ENCODE measurements at places on chromosomes 3 and 15. TPM values are rescaled to one million over a fixed set of nuclear protein-coding genes. Genes with fewer than 3 reads are reported as not detected.
A peak's percentile ranks its signal among the peaks of the same experiment; 100 is the strongest.

Gene SLC9C1
- 0.48 TPM for total RNA-seq

Gene GATM
- total RNA-seq, result 17.8 TPM

Gene CCDC66
- 20.7 TPM for total RNA-seq

Gene AP3B2
- 8.0 TPM for total RNA-seq

Gene LSG1
- 43.8 TPM for total RNA-seq

Gene CLDN18
- total RNA-seq, result 7.3 TPM

Gene LRCH3
- total RNA-seq, result 49.7 TPM

Gene ZBBX
- total RNA-seq, result 1.0 TPM

Gene SEC62
- total RNA-seq, result 85.9 TPM

Gene FAM3D
- total RNA-seq, result 7.4 TPM

Gene SPATA12
- not detected for total RNA-seq

GRCh38 chr15:87638554-87639083, 617.9 kb downstream of the NTRK3 start:
- H3K36me3 ChIP-seq, result no peaks in the 10 kb centered on the region
- H3K4me1 ChIP-seq, result no peaks in the 10 kb centered on the region
- no peak overlapping the region for H3K4me3 ChIP-seq
- no peak overlapping the region for H3K27ac ChIP-seq

DNA sequence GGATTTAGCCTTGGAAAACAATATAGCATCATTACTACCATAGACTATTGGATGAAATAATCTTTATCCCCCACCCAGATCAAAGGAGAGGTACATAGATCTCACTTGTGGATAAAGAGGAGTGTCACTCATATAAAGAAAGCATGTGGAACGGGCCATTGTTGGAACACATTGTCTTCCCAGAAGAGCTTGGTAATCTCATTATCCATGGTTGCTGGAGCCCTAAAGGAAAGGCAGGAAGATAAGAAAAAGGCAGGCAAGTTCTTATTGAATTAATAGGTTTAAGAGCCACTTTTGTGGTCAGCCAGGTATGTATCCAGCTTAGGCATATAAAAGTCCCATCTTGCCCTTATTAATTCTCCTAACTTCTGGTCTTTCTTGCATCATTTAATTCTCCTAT, 659.1 kb downstream of the GRM7 start:
- no peaks in the 10 kb centered on the region for H3K27me3 ChIP-seq
- DNase-seq, result no peak

DNA sequence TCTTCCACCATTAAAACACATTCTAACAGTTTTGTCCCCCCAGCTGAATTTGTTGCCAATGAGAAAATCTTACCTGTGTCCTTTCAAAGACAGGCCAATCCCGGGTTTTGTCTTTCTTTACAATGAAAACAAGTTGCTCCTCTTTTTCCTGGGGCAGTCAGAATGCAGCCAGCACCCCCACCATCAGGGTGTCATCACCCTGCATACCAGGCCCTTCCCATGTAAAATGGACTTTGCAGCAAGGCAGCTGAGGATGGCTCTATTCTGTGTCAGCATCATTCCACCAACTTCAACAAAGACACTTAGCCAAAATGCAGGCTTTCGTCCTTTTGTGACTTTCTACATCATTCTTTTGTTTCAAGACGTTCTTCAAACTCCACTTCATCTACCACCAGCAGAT, 490.9 kb downstream of the OCA2 start:
- no peak overlapping the region for H3K4me3 ChIP-seq
- no peaks in the 10 kb centered on the region for H3K36me3 ChIP-seq
- no peak for DNase-seq
- H3K4me1 ChIP-seq, result no peaks in the 10 kb centered on the region

DNA sequence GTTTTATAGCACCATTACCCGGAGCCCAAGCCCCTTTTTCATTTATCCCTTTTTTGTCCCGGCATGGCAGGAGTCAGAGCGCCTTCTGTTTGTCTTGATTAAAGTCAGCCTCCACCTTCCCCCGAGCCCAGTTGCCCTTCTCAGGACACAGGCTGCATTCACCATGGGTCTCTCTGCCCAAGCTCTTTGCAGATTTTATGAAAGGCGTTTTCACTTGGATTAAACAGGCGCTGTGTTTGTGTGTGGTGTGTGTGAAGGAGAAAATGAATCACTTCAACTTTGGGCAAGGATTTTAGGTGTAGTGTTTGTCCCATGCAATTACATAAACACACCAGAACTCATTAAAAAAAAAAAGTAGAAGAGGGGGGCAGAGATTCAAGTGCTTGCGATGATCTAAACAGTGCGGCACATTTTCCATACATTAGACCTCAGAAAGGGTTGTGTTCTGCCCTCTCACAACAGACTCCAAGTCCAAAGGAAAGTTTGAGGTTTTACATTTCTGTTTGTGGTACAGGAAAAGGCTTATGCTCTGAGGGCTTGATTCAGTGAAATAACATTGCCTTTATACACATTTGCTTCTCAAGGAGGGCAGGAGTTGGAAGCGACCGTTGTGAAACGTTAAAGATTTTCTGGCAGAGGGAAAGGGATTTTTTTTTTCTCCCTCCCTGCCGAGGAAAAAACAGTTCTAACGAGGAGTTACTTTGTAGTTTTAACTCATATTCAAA, 14.5 kb upstream of the IL16 start:
- H3K4me1 ChIP-seq, result peaks cover 11% of the 10 kb centered on the region
- peaks cover 46% of the 10 kb centered on the region for H3K27me3 ChIP-seq
- H3K36me3 ChIP-seq, result no peaks in the 10 kb centered on the region
- no peak overlapping the region for H3K4me3 ChIP-seq
- H3K27ac ChIP-seq, result no peak overlapping the region
- DNase-seq, result no peak

DNA sequence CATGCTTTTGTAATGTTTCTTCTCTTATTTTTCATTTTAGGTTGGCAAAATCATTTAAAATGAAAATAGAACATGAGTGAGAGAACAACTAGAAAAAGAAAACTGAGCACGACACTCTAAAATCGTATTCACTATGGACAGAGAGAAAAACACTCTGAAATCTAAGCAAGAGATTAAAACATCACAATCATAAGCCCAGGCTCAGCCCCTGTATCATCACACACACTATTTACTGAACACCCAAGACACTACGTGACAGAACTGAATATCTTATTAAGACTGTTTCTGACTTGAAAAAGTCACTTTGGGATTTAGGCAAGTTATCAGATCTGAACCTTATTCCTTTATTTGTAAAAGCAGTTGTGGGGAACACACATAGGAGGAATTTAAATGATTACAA, 82.6 kb upstream of the PLXND1 start:
- no peaks in the 10 kb centered on the region for H3K27me3 ChIP-seq
- peaks cover under 1% of the 10 kb centered on the region for H3K36me3 ChIP-seq
- peak overlapping the region; percentile 89 for H3K27ac ChIP-seq
- H3K4me3 ChIP-seq, result peak overlapping the region; percentile 44

- peaks cover 3% of the 10 kb centered on the region for H3K27me3 ChIP-seq
- H3K27ac ChIP-seq, result peak overlapping the region; percentile 35
- no peak for DNase-seq
- no peak overlapping the region for H3K4me3 ChIP-seq
- no peaks in the 10 kb centered on the region for H3K4me1 ChIP-seq
- H3K36me3 ChIP-seq, result no peaks in the 10 kb centered on the region
Measured at GRCh38 chr3:51869304-51869703, 6.1 kb downstream of the IQCF5 start.

DNA sequence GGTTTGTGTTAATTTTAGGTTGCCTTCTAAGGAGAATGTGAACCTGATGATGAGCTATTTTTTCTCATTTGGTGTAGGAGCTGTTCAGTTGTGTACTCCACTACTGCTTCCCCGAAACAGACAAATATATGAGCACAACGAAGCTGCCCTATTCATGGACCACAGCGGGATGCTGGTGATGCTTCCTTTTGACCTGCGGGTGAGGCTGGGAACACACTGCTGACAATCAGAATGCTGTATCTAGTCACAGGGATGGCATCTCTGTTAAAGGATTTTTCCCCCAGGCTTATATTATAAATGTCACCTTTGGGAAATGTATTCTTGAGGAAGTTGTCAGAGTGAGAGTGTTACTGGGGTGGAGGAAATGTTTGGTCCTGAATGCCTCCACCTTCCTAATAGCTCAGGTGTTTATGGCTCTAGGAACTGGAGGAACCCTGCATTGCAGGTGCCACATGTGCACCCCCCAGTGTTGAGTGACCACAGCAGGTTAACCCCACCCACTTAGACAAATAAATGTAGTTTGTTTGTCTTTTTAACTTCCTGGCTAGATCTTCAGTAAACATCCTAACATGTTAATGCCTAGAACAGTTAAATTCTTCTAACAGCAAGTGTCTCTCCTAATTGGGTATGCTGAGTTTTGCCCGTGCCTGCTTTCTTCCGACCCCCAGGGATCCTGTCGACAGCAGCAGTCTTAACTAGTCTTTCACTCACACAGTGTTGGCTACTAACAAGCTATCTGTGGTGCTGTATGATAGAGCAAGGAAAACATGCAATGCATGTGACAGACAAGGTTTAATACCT, 35.7 kb downstream of the SRP14 start:
- H3K36me3 ChIP-seq, result peaks cover 24% of the 10 kb centered on the region
- no peak overlapping the region for H3K4me3 ChIP-seq
- H3K4me1 ChIP-seq, result peaks cover 4% of the 10 kb centered on the region
- H3K27me3 ChIP-seq, result no peaks in the 10 kb centered on the region

DNA sequence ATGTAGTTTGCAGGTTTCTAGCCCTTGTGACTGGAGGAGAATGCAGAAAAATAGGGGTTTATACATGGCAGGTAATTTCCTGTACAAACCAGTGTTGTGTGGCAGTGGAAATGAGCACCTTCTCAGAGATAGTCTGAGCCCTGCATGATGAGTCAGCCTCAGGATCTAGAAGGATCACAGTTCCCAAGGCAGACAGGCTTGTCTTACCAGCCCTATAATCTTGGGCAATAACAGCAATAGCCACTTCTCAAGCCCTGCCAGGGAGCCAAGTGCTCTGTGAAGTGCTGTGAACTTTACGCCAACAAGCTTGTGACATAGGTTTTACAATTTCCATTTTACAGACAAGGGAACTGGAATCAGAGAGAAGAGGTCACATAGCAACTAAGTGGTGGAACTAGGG, 89.4 kb downstream of the CD47 start:
- H3K36me3 ChIP-seq, result no peaks in the 10 kb centered on the region
- no peak overlapping the region for H3K27ac ChIP-seq
- H3K27me3 ChIP-seq, result no peaks in the 10 kb centered on the region

DNA sequence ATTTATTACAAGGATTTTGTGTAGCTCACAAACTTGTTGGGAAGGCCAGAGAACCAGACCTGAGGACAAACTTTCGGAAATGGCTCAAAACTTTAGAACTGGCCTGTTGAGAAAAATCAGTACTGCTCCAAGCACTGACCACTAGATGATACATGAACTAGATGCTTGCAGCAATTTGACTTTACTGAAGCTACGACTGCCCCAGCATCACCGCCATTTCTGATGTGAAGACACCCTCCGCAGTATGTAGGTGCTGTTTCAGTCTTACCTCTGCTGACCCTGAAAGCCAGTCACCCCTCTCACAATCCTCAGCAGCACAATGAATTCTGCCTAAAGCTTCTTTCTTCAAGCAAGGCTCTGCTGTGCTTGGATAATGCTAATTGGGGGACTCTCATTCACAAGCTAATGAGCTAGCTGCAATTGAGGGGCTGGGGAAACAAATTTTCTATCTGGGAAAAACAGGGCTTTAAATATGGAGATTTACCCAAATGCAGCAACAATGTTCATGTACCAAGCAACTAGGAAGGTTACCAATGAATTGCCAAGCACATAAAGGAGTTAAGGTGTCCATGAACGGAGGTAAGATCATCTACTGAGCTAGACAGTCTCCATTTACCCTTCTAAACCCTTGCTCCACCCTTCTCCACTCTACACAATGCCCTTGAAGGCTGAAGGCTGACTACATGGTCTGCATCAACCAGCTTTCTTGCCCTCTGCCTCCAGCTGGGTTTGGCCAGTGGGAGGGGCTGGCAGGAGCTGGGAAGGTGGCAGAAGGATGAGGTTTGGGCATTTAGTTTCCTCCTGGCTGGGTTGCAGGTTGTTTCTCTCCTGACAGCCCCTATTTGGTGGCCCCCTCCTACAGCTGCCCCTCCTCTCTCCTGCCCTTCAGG, 53.2 kb upstream of the FSTL1 start:
- H3K36me3 ChIP-seq, result peaks cover 1% of the 10 kb centered on the region
- H3K27ac ChIP-seq, result no peak overlapping the region
- no peaks in the 10 kb centered on the region for H3K27me3 ChIP-seq
- H3K4me1 ChIP-seq, result peaks cover 20% of the 10 kb centered on the region
- no peak for DNase-seq

- H3K4me1 ChIP-seq, result no peaks in the 10 kb centered on the region
- no peaks in the 10 kb centered on the region for H3K36me3 ChIP-seq
- H3K4me3 ChIP-seq, result no peak overlapping the region
- peaks cover 26% of the 10 kb centered on the region for H3K27me3 ChIP-seq
Measured at GRCh38 chr15:73786538-73786937, 33.4 kb upstream of the INSYN1 start.

DNA sequence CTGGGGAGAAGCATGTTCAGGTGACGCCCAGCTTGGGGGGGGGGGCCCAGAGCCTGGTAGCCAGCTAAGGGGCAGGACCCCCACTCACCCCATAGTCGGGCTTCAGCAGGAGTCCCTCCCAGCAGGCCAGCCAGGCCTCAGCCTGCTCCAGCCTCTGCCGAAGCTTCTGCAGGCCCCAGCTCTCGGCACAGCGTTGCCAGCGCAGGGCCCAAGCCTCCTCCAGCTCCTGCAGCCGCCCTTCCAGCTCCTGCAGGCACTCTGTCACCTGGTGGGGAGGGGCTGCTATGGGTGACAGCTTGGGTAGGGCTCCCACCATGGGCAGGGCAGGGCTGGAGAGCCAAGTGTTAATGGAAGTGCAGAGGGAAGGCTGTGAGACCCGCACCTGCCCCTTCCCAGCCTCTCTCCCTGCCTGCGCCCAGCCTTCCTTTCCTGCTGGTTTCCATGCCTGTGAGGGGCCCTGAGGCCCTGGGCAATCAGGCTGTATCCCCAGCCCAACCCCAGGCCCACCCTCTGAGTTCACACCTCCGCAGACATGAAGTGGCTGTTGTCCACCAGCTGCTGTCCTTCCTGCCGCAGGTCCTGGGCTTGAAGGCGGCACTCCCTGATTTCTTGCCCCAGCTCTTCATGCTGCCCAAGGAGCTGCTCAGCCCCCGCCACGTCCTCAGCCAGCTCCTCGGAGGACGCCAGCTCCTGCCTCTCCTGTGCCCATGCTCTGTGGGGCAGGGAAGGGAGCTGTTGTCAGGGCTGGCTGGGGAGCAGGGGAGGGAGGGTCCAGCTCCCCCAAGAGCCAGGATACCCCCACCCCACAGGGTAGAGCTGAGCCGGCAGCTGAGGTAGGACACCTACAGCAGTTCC, 14.3 kb downstream of the PLA2G4B start:
- no peak overlapping the region for H3K4me3 ChIP-seq
- H3K27me3 ChIP-seq, result no peaks in the 10 kb centered on the region
- no peak overlapping the region for H3K27ac ChIP-seq
- no peak for DNase-seq
- peaks cover 5% of the 10 kb centered on the region for H3K36me3 ChIP-seq
- peaks cover 4% of the 10 kb centered on the region for H3K4me1 ChIP-seq

- peaks cover 10% of the 10 kb centered on the region for H3K27me3 ChIP-seq
- no peak overlapping the region for H3K4me3 ChIP-seq
- no peaks in the 10 kb centered on the region for H3K36me3 ChIP-seq
Measured at GRCh38 chr15:57580428-57580827, 11.3 kb upstream of the MYZAP start.

- no peak overlapping the region for H3K27ac ChIP-seq
- peaks cover 23% of the 10 kb centered on the region for H3K36me3 ChIP-seq
- H3K4me1 ChIP-seq, result no peaks in the 10 kb centered on the region
- H3K27me3 ChIP-seq, result no peaks in the 10 kb centered on the region
Measured at GRCh38 chr15:84666373-84666772, 8.4 kb upstream of the NMB start.

- peaks cover 15% of the 10 kb centered on the region for H3K4me1 ChIP-seq
- H3K36me3 ChIP-seq, result peaks cover 28% of the 10 kb centered on the region
- H3K4me3 ChIP-seq, result peak overlapping the region; percentile 99
- peaks cover 48% of the 10 kb centered on the region for H3K27me3 ChIP-seq
- DNase-seq, result no peak
Measured at GRCh38 chr15:37100966-37101215, 542 bp upstream of the MEIS2 start.
